ENCODE measurements at places on chromosomes 11 and 22.

DNA sequence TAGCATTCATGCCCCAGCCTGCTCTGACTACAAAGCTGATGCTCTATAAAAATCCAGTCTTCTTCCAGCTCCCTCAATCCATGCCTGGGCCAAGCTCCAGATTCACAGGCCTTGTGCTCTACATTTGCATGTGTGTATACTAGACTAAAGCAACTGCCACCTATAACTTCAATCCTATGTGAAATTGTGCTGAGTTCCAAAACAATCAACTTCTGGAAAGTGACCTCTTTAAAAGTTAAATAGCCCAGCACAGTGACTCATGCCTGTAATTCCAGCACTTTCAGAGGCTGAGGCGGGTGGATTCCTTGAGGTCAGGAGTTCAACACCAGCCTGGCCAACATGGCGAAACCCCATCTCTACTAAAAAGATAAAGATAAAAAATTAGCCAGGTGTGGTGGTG is 114.3 kb upstream of the ZC3H12C start:
- no peak for DNase-seq

DNA sequence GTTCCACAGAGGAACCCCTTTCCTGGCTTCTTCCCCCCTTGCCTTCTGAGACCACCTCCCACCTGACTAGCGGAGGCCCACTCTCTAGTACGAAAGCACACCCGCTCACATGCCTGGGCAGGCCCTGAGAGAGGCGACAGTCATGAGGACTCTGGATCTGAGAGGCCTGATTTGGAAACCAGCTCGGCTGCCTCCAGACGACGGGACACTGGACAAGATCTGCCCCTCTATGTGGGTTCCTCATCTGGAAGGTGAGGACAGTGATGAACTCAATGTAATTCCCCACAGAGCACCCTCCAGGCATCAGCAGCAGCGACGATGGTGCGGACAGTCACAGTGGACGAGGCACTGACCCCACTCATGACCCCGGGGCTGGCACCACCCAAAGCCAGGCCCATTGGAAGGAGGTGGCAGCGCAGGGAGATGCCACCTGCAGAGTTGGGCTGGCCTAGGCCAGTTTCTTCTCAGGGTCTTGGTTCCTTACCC is 7.5 kb downstream of the SULT4A1 start:
- DNase-seq: no peak

- no peak for DNase-seq
Observed at GRCh38 chr22:41263704-41264103, 22.3 kb downstream of the RANGAP1 start.

GRCh38 chr11:116519499-116519898 is 253.3 kb downstream of the BUD13 start:
- DNase-seq: no peak

DNA sequence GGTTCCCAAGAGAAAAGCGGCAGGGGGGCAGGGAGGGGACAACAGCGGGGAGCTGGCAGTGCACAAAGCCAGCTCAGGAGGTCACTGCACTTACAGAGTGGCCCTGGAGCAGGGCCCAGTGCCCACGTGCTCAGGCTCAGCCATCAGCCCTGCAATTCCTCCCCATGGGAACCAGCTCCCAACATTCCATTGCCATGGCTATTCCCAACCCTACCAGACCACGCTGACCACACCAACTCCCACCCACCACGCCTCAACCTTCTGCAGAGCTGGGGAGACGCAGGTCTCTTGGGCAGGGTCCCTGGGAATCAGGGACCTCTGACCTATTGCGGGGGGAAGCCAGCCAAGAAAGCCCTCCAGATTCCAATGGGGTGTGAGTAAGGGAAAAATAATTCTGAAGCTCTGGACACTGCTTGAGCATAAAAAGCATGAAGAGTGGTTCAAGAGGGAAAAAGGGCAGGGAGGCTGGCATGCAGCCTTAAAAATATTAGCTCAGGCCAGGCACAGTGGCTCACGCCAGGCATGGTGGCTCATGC is 38.3 kb upstream of the TFIP11 start:
- DNase-seq: no peak

DNA sequence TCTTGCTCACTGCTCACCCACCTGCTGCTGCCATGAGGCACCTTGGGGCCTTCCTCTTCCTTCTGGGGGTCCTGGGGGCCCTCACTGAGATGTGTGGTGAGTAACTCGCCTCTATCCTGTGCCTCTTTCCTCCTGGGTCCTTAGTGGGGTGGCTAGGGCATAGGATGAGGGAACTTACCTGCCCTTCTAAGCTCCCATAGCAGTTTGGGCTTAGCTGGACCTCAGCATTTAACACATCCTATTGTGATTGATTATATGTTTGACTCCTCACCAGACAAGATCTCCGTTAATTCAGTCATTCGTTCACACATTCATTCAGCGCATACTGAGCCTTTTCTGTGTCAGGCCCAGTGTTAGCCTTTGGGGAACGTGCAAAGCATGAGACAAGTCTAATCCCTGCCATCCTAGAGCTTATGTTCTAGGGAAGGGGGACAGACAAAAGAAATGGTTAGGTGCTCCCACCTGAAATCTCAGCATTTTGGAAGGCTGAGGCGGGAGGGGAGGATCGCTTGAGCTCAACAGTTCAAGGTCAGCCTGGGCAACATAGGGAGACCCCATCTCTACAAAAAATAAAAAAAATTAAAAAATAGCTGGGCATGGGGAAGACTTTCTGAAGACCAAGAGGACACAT is 441 bp downstream of the TCN2 start:
- no peak for DNase-seq

DNA sequence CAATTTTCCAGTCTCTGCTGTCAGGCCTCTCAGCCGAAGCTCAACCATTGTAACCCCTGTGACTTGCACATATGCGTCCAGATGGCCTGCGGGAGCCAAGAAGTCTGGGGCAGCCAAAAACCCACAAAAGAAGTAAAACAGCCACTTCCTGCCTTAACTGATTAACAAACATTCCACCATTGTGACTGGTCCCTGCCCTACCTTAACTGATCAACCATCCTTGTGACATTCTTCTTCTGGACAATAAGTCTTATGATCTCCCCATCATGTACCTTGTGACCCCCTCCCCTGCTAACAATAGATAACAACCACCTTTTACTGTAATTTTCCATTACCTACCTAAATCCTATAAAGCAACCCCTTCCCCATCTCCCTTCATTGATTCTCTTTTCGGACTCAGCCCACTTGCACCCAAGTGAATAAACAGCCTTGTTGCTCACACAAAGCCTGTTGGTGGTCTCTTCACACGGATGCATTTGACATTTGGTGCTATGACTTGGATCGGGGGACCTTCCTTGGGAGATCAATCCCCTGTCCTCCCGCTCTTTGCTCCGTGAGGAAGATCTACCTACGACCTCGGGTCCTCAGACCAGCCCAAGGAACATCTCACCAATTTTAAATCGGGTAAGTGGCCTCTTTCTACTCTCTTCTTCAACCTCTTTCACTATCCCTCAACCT is 1.3 kb upstream of the NDUFC2 start:
- DNase-seq: no peak

- no peak for DNase-seq
Observed at GRCh38 chr22:45599836-45600577, 71.6 kb upstream of the ATXN10 start.

DNA sequence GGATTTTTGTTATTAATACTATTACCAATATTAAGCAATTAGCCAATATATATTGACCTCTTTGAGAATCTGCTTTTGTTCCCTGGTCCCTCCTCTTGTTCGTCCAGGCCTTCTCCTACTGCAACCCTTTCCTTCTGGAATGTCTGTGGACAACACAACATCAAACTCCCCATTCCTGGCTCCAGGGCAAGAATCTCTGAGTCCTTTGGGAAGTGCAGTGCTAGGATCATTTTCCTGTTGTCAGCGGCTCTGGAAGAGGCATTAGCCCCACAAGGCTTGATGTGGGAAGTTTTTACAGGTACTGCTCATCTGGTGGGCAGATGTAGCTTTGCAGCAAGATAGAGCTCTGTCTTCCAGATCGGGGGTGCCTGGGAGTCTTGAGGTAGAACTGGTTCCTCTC is 74.3 kb downstream of the RPUSD4 start:
- DNase-seq: no peak

GRCh38 chr11:83835423-83835822 is 549.3 kb upstream of the CCDC90B start:
- no peak for DNase-seq

DNA sequence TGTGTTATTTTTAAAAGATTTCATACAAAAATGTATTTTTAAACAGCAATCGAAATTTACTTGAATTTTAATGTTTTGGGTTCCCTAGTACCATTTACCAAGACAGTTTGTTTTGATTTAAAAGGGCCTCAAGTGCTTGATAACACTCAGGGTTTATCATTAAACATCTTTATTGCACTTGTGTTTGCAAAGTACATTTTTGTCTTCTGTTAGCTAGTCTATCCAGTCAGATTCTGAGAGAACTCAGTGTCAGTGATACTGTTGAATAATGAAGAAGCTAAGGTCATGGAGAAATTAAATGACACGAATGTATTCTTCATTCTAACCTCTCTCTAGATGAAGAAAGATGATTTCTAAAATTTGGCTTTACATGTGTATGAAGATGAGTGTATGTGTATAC is 12.7 kb upstream of the SESN3 start:
- DNase-seq: no peak

- DNase-seq: no peak
Observed at GRCh38 chr11:124900464-124900863, 2.8 kb upstream of the ROBO4 start.

- no peak for DNase-seq
Observed at GRCh38 chr11:74682731-74683278, 48.4 kb downstream of the CHRDL2 start.

DNA sequence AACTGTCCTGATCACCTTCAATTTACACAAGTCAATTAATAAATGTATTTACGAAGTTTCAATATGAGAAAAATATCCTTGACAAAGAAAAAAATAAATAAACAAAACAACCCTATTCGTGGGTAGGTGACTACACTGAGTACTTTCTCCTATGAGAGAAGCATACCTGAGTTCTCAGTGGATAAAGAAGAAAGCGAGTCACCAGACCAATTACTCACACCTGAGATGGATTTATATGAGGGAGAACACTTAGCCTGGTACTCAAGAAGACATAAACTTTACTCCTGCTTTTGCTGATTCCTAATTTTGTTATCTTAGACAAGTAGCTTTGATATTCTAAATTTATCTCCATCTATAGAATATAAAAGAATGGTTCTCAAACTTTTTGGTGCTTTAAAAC is 735.2 kb upstream of the ANO3 start:
- no peak for DNase-seq

DNA sequence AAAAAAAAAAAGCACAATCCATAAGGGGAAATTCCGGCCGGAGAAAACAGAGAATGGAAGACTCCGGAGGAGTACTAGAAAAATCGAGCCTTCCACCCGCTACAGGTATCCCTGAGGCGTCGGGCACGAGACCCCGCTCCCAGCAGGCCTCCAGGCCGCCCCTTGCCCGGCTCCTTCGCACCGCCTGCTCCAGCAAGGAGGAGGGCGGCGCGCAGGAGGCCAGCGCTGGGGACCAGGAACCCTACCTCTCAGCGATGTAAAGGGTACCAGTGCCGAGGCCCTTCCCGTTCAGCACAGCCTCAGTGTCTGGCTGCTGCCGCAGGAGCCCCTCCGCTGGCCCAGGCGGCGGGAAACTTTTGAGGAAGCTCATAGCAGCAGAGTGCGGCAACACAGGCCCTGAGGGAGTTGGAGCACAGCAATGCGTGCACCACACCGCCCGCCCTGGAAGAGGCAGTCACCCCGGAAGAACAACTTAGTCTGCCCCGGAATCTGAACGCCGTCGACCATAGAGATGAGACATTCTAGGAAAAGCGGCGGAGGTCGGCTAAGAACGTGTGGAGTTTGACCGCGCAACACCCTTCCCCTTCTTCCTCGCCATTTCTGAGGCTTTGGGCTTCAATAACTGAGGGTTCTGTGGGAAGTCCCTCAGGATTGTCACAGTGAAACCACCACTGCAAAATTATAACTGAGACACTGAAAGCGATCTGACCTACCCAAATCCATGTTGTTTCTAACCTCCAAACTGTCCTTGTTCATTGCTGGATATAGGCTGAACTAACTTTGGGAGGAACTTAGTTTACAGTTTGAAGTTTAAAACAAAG is at the start of gene CLNS1A:
Gene CLNS1A, minus strand, starts transcription at position 450 of the 821 bp plus-strand sequence. Its CDS starts 80 bp downstream, at position 370.
- DNase-seq: peak; percentile 75

DNA sequence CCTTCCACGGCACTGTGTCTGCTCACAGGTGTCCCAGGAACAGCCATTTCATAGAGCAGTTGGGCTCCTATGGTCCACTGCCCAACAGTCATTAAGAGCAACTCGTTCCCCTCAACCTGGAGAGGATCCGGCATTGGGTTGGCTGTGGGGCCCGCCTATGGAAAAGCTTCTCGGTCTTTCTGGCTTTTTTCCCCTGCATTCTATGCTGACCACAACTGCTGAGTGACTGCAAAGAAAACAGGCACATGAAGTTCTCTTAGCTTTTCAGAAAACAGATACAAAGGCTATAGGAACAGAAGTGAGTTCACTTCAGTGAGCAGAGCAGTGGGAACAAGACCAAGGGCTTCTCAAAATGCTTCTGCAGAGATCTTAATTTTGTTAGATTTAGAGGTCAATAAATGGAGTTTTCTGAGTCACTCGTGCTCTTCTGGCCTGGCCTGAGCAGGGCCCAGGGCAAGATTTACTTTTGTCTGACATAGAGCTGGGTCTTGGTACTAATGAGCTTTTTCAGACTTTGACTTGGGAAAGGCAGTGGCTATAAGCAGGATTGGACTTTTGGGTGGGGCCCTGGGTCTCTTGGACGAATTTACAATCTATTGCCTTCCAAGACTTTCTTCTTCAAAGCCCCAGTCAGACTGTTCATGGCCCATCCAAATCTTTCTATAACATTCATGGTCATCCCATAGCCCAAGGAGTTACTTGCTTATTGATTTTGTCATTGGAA is 13.6 kb upstream of the APOL5 start:
- DNase-seq: no peak

DNA sequence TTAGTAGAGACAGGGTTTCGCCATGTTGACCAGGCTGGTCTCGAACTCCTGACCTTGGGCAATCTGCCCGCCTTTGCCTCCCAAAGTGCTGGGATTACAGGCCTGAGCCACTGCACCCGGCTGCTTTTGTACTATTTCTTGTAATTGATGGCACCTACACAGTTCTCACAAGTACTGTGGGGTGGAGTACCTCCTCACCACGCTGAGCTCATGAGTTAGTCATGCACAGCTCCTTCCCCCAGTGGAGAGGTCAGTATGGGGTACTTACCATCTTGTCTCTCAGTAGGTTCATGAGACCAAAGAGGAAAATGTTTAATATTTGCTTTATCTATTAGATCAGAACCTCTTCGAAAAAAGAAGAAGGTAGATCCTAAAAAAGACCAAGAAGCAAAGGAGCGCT is 2.1 kb downstream of the MRPL40 start:
- DNase-seq: no peak
